ENCODE measurements at places on chromosomes 3 and 15.

DNA sequence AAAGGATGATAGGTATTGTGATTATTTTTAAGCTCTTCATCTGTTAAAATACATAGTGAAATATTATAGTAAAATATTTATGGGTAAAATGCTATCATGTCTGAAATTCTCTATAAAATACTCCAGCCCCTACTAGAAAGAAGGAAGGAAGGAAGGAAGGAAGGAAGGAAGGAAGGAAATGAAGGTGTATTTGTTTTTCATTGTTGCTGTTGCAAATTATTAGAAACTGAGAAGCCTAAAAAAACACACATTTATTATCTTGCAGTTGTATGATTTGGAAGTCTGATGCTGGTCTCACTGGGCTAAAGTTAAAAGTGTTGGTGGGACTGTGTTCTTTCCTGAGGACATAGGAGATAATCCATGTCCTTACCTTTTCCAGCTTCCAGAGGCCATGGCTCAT lies 47.6 kb upstream of the CLSTN2 start:
- DNase-seq: no peak

DNA sequence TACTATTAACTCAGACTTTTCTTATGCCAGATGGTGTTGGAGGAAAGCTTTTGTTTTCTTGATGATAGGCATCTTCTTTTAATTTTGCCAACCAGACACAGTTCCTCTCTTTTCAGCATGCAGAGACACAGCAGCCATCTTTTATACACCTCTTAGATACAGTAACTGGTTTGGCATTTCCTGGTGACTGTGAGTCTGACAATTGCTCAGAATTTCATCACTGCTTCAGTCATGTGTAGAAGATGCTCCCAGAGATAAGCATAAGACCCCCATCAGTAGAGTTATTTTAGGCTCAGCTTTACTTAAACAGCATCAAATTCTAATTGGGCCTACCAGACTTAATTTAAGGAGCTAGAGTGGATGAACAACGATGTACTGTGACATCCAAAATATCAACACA lies 779.0 kb downstream of the SQOR start:
- DNase-seq: no peak

GRCh38 chr3:129121792-129122411 lies at the start of gene RAB43:
TSS of gene RAB43 (minus strand) at chr3:129121804. CDS start at chr3:129121489, 315 bp downstream.
- DNase-seq: peak; percentile 81

- DNase-seq: no peak
Observed at GRCh38 chr3:33050071-33050653, 46.8 kb downstream of the GLB1 start.

- no peak for DNase-seq
Observed at GRCh38 chr3:172447611-172448579, at the start of gene GHSR. TSS of gene GHSR (minus strand) at chr3:172448456. CDS start at chr3:172448413, 43 bp downstream.

GRCh38 chr3:98058244-98058960 lies 23.3 kb upstream of the GABRR3 start:
- no peak for DNase-seq

All from posterior cingulate gyrus (tissue), 11 donors.